ENCODE measurements at places on chromosomes 6 and 20.
A peak's percentile ranks its signal among the peaks of the same experiment; 100 is the strongest.

DNA sequence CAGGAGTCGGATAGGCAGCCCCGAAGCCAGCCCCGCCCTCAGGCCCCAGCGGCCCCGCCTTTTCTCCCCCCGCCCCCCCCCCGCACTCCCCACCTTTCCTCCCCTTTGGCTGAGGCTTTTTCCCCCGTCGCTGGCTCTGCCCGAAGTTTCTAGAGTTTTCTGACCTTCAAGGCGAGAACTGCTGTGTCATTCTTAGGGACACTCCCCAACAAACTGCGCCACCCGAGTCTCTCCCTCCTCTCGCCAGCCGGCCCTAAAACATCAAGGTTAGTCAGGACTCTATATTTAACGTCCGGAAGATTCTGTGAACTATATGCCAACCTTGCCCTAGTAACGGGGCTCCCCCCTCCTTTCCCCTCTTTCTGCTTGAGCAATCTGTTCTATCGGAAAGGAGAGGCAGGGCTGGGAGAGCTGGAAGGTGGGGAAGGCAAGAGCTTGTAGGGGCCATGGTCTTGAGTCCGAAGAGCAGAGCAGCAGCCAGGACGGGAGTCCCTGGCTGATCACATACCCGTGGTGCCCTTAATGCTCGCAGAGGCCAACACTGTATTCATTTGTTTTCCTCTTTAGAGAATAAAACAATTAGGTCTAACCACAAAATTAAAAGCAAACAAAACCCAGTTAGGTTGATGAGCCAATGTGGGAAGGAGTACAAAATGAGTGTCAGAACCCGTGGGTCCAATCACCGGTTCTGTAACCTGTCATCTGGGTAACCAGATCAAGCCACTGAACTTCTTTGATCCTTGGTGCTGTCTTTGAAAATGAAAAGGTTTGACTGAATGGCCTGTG, 5.3 kb upstream of the HSPA1B start:
- DNase-seq, result peak; percentile 52

DNA sequence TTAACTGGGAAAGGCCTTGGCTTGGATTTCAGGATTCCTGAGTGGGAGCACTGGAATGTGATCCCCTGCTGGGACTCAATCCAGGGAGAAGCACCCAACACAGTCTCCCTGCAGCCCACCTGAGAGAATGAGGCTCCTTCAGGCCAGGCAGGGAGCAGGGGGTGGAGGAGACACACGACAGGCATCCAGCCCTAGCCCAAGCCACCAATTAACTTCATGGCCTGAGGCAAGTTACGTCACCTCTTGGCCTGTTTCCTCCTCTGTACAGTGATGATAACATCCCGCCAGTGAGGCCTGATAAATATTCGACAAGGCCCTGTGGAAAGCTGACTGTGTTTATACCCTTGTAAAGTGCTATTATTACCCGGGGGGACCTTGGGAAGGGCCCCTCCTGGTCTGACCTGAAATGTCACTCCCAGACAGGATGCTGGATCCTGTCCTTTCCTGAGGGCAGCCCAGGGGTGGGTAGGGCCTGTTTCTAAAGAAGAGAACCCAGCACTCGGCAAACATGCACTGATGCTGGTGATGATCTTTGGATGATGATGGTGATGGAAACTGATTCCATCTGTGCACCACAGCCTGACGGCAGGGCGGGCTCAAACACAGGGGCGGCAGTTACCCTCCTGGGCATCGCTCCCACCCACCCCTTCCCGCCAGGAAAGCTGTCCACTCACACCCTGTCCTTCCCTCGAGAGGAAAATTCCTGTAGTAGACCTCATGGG, 12.4 kb downstream of the FRS3 start:
- no peak for DNase-seq

- DNase-seq, result no peak
These were observed 26.7 kb upstream of the TFAP2B start for GRCh38 chr6:50791900-50792508.

DNA sequence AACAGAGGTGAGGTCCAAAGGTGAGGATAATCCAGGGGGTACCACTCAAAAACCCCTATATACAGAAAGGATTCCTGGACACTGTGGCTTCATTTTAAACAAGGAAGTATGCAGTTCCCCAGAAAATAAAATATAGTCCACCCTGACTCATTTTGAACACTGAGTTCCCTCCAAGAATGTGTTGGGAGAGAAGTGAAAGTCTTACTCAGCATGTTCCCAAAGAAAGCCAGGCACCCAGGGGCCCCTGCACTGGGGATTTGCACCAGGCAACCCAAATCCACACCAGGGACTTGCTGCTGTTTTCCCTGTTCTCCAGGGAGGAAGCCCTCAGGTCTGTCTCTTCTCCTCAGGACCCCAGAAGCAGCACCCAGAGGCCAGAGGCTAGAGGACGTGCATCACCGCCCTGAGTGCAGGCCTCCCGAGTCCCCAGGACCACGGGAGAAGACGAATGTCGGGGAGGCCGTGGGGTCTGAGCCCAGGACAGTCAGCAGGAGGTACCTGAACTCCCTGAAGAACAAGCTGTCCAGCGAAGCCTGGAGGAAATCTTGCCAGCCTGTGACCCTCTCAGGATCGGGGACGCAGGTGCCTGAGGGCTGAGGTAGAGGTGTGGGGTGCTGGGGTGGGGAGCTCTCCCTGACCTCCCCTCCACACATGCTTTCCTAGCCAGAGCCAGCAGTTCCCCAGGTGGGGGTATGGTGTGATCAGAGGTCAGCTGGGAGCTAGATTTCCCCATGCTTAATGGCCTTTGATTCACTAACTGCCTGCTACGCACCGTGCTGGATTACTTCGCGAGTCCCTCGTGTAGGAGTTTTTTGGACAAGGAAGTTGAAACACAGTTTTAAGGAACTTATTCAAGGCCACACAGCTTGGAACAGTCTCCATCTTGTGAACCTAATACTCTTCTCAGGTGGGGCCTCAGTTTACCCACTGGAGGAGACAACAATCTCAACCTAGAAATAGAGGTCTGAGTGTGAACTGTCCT, 3.3 kb downstream of the FGD2 start:
- no peak for DNase-seq

DNA sequence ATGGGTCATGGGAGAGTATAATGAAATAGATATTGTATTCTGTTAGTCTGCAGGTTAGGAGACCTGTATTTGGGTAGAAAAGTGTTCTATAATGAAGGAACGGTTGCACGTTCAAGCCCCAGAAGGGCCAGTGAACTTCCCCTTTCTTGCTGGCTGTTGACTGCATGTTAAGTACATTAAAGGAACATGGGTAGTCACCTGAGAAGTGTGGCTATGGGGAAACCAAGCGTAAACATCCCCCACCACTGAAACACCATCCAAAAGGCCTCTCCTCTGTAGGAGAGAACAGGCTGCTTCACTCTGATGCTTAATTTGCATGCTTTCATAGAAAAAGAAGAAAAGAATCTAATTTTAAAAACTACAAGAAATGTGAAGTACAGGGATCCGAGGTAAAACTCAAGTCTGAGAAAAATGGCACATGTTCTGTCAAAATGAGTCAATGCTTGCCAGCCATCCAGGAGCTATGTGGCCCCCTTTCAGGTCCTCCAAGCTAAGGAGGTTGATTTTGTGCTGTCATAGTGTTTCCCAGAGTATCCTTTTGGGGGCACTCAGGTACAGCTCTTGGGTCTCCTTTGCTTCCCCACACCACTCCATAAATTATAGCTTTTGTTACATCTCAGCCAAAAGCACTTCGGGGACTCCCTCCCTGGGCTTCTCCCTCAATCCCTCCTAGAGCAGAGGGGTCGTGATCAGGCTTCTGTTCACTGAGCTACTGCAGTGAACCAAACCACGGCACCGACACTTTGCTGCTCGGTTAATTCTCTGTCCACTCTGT, 283.7 kb upstream of the AGPAT4 start:
- no peak for DNase-seq

GRCh38 chr20:59608396-59608795, 4.1 kb downstream of the PHACTR3 start:
- no peak for DNase-seq

- DNase-seq, result peak; percentile 39
These were observed 117.0 kb downstream of the ERMARD start for GRCh38 chr6:169868458-169868857.

DNA sequence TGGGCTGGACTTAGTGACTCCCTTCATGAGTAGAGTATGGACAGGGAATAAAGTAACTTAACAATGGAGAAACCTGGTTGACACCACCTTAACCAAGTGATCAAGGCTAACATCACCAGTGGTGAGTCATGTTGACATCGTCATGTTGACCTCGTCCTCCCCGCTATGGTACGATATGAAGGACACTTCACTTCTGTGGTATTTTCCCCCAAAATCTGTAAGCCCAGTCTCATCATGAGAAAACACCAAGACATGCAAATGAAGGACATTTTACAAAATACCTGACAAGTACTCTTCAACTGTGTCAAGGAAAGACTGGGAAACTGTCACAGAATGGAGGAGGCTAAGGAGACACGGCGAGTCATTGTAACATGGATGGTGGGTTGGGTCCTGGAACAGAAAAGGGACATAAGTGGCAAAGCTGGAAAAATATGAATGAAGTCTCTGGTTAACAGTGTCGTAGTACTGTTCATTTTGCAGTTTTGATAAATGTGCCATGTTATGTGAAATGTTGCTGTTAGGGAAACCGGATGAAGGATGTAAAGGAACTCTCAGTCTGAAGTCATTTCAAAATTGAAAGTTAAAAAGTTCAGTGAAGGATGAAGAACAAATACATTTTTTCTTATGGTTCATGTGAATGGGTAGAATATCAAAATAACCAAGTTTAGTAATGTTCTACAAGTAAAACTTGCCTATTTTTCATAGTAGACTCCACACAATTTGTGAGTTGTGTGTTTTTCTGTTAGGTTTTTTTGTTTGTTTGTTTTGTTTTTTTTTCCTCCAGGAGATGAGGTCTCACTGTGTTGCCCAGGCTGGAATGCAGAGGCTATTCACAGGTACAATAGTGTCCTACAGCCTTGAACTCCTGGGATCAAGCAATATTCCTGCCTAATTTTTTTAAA, 247.5 kb downstream of the TMEM242 start:
- DNase-seq, result no peak

DNA sequence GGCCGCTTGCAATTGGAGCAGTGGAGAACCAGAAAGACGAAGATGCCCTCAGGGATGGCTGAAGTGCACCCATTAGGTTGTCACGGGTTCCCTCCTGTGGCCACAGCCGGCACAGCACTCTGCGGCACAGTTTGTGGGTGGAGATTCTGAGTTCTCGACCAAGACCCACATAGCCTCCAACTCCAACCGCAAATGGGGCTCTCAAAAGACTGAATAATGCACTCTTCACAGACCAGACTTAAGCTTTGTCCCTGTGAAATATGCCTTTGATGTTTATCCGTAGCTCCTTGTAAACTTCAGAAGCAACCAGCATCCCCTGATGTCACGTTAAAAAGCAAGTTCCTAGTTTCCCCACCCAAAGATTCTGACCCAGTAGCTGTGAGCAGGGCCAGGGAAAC, 934 bp upstream of the CST9 start:
- peak; percentile 27 for DNase-seq

- DNase-seq, result no peak
These were observed 42.8 kb upstream of the RALGAPA2 start for GRCh38 chr20:20755231-20755630.

All from activated effector memory CD4-positive, alpha-beta T cell treated with Interleukin-2 at 50 U/mL for 16 hours (primary cell).